ENCODE measurements at places on chromosomes 4 and X.

DNA sequence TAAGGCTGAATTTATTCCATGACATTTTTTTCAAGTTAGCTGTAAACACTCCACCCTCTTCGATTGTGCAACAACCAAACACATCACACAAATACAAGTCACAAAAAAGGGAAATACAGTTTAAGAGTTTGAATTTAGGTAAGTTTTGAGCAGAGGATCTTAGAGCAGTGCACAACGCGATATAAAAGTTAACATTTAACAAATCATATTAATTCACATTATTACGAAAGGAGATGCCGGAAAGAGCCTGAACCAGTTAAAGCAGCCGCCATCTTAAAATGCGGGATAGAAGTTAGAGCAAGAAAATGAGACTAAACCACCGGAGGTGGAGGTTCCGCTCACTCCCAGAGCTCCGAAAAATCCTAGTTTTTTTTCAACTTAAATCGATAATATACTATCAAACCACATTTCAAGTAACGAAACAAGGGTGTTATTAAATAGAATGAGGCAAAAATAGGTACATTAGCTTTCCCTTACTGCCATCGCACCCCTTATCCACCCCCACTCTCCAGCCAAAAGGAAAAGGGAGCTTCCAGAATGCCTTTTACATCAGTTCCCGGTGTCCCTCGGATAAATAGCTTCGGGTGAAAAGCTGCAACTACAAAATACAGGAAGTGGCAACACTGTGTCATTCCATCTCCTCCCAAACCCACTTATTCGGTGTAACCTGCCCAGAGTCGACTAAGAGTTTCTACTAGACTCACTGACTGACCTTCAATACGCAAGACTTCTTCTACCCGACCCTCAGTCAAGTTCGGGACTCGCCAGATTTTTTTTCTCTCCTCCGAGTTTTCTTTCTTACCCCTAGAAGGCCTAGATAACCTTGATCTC, 1.9 kb downstream of the UBE2D3 start:
- peak overlapping the region; percentile 83 for H3K4me3 ChIP-seq
- peaks cover 32% of the 10 kb centered on the region for H3K4me1 ChIP-seq

GRCh38 chr4:123744664-123745290, 348.2 kb downstream of the SPRY1 start:
- no peak overlapping the region for H3K27ac ChIP-seq
- H3K36me3 ChIP-seq = no peaks in the 10 kb centered on the region
- peaks cover 4% of the 10 kb centered on the region for H3K4me1 ChIP-seq
- peak; percentile 74 for ATAC-seq

GRCh38 chr4:40924096-40924792, 174.5 kb downstream of the NSUN7 start:
- no peaks in the 10 kb centered on the region for H3K4me1 ChIP-seq
- ATAC-seq = no peak
- H3K27me3 ChIP-seq = no peaks in the 10 kb centered on the region
- no peak overlapping the region for H3K27ac ChIP-seq
- H3K4me3 ChIP-seq = no peak overlapping the region

DNA sequence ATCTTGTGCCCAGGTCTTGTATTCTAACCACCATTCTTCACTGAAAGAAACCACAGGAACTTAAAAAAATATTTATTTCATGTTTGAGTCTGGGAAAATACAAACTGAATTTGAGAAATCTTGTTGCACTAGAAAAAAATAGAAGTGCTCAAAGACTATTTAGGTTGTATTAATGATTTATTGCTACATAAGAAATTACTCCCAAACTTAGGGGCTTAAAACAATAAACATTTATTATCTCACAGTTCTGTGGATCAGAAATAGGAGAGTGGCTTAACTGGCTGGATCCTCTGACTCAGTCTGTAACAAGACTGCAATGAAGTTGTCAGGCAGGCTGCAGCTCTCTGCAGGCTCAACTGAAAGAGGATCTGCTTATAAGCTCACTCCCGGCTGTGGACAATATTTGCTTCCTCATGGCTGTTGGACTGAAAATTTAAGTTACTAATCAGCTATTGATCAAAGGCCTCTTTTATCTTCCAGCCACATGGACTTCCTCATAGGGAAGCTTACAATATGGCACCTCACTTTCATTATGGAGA, 295.4 kb upstream of the FAM241A start:
- H3K4me1 ChIP-seq = no peaks in the 10 kb centered on the region
- no peak for ATAC-seq
- H3K27me3 ChIP-seq = no peaks in the 10 kb centered on the region
- no peaks in the 10 kb centered on the region for H3K36me3 ChIP-seq
- no peak overlapping the region for H3K4me3 ChIP-seq

- no peak overlapping the region for H3K4me3 ChIP-seq
- H3K27me3 ChIP-seq = no peaks in the 10 kb centered on the region
- no peak for ATAC-seq
- no peaks in the 10 kb centered on the region for H3K36me3 ChIP-seq
These were observed 118.0 kb upstream of the MYOZ2 start for GRCh38 chr4:119017636-119018035.

DNA sequence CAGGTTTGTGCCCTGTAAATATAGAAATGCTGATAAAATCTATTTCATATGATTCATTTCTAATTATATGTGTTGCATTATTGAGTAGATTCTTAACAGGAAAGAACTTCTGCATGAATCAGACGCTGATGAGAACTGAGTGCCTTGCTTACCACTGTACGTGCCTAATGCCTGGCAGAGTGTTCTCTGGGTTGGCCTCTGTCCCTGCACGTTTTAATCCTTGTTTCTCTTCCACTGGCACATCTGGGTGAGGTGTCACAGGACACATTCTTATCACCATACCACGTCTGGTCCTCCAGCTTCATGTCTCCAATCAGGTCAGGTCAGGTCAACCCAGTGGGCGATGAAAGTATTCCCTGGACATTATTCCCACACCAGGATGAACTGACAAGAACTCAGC, 53.6 kb downstream of the KLF3 start:
- ATAC-seq = no peak
- H3K27me3 ChIP-seq = no peaks in the 10 kb centered on the region
- no peak overlapping the region for H3K4me3 ChIP-seq

GRCh38 chrX:18354369-18355223, at the start of gene SCML2:
Gene SCML2, minus strand, starts transcription at chrX:18354688. Its CDS starts 20,617 bp downstream, at chrX:18334071.
- peak within 1 kb of the TSS; percentile 83 for H3K4me3 ChIP-seq
- no peaks in the 10 kb centered on the region for H3K4me1 ChIP-seq
- no peaks in the 10 kb centered on the region for H3K36me3 ChIP-seq

DNA sequence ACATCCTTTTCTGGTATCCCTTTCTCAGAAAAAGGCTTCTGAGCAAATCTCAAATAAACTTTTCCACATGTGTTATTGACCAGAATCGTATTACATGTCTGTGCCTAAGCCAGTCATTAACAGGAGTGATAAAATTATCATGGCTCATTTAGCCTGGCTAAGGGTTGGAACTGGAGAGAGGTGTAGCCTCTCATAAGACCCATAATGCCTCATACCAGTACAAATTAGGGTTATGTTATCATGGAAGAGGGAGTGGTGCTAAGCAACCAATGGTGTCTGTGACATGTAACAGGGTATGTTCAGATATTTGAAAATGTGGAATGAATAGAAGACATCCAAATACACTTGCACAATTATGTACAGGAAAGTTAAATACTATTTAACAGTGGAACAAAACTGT, 99.6 kb upstream of the CCDC160 start:
- H3K27ac ChIP-seq = no peak overlapping the region
- no peaks in the 10 kb centered on the region for H3K4me1 ChIP-seq
- ATAC-seq = no peak

- no peak overlapping the region for H3K4me3 ChIP-seq
- no peaks in the 10 kb centered on the region for H3K4me1 ChIP-seq
These were observed 18.8 kb downstream of the TACC3 start for GRCh38 chr4:1740021-1740545.

DNA sequence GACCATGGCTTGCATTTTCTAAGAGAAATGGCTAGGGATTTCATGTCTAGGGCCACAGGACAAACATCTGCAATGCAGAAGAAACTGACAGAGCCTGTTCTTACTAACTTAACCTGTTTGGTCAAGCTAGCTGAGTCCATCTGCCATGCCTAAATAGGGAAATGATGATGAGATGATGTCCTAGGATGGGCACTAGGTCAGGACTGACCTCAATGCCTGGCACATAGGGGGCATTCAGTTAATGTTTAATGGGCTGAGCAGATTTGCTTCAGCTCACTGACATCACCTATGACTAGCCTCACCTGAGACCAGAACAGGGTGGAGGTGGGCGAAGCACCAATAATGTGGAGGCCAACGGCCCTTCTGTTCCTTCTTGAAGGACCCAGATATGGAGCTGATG, 174.2 kb upstream of the SCML1 start:
- no peaks in the 10 kb centered on the region for H3K4me1 ChIP-seq
- no peak overlapping the region for H3K4me3 ChIP-seq
- ATAC-seq = no peak
- no peaks in the 10 kb centered on the region for H3K36me3 ChIP-seq

DNA sequence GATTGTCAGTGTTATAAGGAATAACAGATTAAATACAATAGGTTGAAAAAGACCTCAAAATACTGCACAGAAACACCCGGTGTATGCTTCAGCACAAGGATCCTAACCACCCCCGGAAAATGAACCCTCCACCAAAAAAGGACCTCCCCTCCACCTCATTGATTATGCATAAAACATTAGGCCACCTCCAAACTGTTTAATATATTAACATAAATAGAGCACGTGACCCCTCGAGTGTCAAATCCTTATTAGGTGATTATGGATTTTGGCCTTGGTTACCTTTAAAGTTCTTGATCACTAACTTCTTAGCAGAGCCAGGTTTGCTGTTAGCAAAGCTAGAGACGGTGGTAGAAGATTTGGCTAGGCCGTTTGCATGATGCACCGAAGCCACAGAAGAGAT, 958 bp downstream of the CUL4B start:
- no peaks in the 10 kb centered on the region for H3K27me3 ChIP-seq
- no peaks in the 10 kb centered on the region for H3K4me1 ChIP-seq
- ATAC-seq = no peak
- peak overlapping the region; percentile 68 for H3K4me3 ChIP-seq
- peak overlapping the region; percentile 97 for H3K27ac ChIP-seq

DNA sequence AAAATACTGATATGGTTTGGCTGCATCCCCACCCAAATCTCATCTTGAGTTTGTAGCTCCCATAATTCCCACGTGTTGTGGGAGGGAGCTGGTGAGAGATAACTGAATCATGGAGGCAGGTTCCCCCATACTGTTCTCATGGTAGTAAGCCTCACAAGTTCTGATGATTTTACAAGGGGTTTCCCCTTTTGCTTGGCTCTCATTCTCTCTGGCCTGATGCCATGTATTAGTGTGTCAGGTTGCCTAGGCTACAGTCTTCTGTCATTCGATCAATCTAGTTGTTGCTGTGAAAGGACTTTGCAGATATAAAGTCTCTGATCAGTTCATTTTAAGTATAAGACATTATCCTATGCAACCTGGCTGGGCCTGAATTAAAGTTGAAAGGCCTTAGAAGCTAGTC, 209.3 kb upstream of the MAOA start:
- no peak overlapping the region for H3K27ac ChIP-seq
- H3K36me3 ChIP-seq = no peaks in the 10 kb centered on the region
- no peaks in the 10 kb centered on the region for H3K27me3 ChIP-seq

DNA sequence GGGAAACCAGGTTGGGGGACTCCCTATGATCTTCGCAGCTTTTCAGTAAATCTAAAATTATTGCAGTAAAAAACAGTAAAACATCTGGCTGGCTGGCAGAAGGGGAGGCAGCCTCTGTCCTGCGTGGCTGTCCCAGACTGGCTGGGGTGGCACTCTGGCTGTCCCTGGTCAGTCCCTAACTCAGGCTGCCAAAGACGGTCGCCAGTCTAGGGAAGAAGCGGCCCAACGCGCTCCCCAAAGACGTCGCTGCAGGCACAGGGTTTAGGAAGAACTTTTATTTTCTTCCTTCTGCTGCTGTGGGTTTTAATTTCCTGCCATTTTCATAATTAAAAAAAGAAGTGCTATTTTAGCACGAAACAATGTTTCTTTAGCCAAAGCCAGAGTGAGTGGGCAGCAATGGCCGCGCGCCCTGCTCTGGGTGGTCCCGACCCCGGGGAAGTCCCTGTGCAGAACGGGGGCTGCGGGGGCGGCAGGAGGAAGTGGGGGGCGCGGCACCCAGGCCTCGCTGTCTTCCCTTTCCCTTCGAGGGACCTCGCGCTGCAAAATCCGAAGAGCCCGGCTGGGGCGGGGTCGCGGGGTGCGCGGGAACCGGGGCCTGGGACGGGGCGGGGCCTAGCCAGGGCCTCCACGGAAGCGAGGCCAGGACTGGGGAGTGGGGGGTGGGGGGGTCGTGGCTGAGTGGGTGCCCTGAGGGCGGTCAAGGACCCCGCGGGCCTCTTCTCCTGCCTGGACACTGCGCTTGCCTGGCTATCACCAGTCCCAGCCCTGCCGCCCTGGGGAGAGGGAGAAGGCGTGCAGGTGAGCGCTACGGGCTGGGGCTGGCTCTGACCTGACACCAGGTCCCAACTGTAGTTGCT, 6.3 kb upstream of the LETM1 start:
- no peak for ATAC-seq
- peak overlapping the region; percentile 18 for H3K4me3 ChIP-seq
- no peak overlapping the region for H3K27ac ChIP-seq
- no peaks in the 10 kb centered on the region for H3K36me3 ChIP-seq
- no peaks in the 10 kb centered on the region for H3K4me1 ChIP-seq
- H3K27me3 ChIP-seq = peaks cover 58% of the 10 kb centered on the region

DNA sequence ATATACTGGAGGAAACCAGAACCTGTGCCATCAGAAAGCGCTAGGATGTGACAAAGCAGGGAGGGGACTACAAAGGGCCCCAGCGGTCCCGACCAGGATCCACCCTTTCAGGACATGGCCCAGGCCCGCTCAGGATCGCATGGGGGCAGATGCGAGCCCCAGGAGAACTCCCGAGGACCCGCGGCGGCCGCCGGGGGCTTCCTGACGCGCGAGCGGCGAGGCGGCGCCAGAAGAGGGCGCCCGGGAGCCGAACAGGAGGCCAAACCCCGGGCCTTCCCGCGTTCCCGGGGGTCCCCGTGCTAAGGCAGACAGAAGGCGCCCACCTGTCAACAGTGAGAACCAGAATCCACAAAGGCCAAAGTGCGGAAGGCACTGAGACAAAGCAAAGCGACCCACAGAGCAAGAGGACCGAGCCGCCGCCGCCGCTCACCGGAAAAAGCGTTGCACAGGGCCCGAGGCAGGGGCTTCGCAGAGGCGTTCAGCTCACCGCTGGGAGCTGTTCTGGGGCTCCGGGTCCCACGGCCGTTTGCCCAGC, 7.3 kb upstream of the OPN1LW start:
- no peaks in the 10 kb centered on the region for H3K36me3 ChIP-seq
- peak overlapping the region; percentile 43 for H3K4me3 ChIP-seq
- peak; percentile 81 for ATAC-seq
- H3K27ac ChIP-seq = no peak overlapping the region
- no peaks in the 10 kb centered on the region for H3K4me1 ChIP-seq

DNA sequence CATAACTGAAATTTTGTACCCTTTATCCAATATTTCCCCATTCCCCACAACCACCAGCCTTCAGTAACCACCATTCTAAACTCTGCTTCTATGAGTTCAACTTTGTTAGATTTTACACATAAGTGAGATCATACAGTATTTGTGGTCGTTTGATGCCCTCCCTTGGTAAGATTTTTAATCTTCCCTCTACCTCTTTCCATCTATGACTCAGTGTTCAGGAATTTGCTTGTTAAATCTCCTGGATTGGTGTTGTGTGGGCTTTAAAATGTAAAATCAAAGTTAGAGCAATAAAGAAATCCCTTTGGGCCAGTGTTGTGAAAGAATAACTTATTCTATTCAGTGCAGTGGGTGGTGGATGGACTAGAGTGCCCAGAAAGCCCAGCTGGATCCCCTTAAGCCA, 37.4 kb downstream of the SLC16A2 start:
- H3K4me3 ChIP-seq = no peak overlapping the region
- H3K27me3 ChIP-seq = no peaks in the 10 kb centered on the region
- ATAC-seq = no peak
- H3K36me3 ChIP-seq = no peaks in the 10 kb centered on the region
- no peaks in the 10 kb centered on the region for H3K4me1 ChIP-seq
